ENCODE measurements at places on chromosomes 12 and 14.

- DNase-seq, result no peak
These were observed 340.3 kb upstream of the RGS6 start for GRCh38 chr14:71591929-71592328.

DNA sequence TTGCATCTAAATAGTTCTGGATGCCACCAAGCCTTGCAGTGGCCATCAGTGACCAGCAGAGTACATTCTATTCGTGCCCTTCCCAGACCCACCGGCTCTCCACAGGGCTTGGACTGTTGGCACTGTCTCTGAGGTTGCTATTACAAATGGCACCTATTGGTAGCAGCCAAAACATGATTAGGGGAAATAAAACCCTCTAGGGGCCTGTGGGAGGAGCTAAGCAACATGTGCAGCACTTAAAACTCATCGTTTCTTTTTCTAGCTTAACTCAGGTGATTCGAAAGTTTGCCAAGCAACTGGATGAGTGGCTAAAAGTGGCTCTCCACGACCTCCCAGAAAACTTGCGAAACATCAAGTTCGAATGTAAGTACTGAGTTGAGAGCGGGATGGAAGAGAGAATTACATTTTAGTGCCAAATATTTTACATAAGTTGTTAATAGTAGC lies 65.4 kb upstream of the RIC8B start:
- no peak for DNase-seq

GRCh38 chr12:15772405-15773018 lies 16.7 kb downstream of the EPS8 start:
- DNase-seq, result no peak

- DNase-seq, result no peak
These were observed 790.8 kb upstream of the TBX3 start for GRCh38 chr12:115474539-115475353.

DNA sequence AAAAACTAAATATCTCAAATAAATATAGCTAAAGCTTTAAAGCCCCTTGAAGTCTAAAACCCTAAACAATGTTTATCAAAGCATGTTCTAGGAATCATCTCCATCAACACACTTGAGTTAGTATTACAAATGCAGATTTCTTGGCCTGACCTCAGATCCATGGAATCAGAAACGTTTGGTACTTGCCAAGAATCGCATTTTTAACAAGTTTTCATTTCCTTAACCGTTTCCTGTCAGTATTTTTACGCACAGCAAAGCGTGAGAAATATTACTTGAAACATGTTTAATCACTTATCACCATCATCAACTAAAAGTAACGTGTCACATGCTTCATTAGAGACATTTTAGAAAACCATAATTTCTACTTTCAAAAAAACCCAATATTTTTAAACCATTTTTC lies 9.7 kb downstream of the SLCO1C1 start:
- DNase-seq, result no peak

DNA sequence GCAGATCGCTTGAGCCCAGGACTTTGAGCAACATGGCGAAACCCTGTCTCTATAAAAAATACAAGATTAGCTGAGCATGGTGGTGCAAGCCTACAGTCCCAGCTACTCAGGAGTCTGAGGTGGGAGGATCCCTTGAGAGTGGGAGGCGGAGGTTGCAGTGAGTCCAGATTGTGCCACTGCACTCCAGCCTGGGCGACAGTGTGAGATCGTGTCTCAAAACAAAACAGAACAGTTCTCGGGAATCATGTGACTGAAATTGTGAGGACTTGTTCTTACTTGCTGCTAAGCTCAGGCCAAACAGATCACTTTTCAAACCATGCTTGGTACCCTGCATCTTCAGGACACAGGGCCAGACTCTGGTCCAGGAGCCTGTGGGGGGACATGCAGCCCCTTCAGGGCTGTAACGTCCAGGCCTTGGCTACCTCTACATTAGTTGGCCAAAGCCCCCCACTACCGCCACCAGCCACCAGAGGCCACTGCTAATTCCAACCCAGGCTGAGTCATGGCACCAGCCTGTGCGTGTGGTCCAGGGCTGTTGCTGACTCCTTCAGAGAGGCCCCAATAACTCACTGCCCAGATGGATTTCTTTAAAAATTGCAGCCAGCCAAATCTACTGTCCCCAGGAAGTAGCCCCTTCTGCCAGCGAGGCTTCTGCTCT lies 33.4 kb upstream of the SYNDIG1L start:
- no peak for DNase-seq

DNA sequence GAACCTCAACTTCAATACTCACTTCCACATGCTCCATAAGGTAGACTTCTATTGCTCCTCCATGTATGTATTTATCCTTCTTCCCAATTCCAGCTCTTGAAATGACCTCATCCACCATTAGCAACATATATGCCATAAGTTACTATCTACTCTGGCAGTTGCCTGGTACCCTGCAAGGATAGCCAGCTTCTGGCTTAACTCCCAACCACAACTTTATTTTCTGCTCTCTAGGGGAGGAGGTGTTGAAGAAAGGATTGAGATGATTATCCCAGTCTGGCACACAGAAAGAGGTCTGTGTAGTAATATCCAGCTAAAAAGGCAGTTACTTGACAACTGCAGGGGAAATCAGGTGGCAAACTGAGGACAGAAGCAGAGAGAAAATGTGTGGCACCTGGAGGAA lies 71.5 kb upstream of the MDM1 start:
- no peak for DNase-seq

DNA sequence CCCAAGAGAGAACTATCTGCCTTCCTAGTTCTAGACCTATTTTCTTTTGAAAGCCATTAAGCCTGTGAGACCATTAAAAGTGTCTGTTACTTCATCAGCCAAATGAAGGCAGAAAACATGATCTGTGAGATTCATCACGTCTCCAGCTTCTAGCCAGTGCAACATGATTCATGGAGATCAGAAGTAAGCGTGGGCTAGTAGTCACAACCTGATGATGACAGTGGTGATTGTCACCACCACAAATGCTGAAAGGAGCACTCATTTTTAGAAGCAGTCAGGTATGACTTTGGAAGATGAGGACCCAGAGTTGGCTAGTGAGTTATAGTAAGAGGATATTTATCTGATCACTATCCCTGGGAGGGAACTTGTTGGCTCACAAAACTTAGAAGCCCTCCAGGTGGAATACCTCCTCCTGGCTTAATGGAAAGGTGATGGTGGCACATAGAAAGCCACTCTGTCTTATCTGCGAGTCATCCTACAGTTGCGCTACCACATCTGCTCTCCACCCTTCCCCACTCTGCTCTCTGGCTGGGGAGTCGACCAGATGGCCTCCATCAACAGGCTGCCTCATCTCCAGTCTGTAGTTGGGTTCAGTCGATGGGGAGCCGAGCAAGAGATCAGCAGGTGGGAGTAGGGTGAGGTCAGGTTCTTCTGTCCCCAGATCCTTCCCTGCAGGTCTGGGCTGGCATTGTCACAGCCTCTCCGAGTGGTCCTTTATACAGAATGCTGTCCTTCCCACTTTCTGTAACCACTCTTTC lies 317.6 kb upstream of the FKBP4 start:
- no peak for DNase-seq

DNA sequence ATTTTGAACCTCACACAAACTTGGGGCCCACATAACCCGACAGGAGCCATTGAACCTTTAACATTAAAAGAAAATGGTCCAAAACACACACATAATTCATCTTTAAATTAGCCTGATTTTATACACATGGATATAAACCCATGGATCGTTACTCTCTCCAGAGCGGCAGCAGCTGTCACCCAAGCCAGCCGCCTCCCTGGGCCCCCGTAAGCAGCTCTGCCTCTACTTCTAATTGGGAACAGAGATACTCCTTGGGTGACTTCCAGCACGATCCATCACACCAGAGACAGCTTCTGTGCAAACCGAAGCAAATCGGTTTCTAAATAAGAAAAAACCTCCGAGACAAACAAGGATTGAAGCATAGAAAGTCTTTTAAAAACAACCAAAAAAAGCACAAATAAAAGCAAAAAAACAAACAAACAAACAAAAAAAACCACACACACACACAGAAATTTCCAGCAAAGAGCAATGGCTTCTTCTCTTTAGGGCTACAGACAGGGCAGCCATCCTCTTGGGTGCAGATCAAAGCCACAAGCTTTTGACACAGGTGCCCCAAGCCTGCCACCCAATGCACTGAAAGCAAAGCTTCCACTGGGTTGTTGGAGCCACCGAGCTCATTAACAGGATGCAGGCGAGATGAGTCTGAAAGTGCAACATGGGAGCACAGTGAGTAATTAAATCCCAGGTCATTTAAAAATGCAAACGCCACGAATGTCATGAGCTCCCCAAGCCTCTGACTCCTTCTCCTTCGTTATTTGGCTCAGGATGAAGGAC lies 156.9 kb downstream of the DPF3 start:
- DNase-seq, result no peak

Measured in stimulated activated CD8-positive, alpha-beta memory T cell treated with anti-CD3 and anti-CD28 coated beads, Interleukin-7, amount 100 ng/mL, for 4 hours (primary cell).